ENCODE measurements at places on chromosomes 6 and 20.

DNA sequence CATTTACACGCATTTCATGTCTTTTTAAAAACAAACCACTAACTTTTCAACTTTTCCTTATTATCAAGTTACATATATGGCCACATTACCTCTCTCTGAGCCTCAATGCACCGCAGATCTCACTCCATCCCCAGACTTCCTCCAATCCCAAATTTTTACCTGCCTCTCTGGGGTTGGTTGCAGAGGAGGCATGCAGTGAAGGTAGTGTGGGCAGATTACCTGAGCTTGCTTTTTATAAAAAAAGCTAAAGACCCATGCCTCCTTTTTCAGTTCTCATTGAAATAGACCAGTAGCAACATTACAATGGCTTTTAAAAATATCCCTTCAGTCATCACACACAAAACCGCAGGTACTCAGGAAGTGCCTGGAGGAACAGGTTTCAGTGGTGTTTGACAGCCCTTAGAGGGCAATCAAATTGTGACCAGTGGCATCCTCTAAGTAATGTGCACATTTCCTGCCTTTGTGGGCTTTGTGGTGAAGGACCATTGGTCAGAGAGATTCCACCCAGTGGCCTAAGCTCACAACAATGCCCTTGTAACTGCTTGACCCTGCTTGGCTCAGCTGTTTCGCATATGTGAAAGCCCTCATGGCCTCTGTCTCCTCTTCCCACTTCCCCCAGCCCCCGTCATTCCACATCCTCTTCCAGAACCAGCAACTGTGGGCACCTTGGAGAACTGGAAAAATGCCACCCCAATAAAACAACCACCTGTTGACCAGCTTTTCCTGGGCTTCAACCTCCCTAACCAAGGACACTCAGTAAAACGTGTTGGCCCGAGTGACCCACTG lies 30.2 kb upstream of the IL17A start:
- DNase-seq, result no peak

- DNase-seq, result no peak
Measured at GRCh38 chr6:113120582-113121285, 736.4 kb upstream of the MARCKS start.

DNA sequence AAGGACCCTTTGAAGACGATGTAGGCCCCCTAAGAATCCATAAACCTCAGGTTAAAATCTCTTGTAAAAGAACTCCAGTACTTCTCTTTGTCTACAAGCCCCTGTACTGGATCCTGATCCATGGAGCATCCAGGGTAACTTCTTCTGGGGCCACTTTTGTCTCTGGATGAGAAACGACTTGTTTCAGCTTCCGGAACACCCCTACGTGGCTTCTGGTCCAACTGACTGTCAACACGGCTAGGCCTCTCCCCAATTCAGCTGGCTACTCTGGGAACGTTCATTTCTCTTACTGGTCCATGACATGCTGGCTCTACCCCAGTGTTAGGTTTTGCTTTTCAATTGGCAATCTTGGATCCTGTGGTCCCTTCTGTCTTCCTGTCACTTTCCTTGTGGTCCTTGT lies 198.0 kb downstream of the BACH2 start:
- DNase-seq, result no peak

GRCh38 chr20:43584448-43585136 lies 6.1 kb upstream of the IFT52 start:
- no peak for DNase-seq

GRCh38 chr20:10654630-10655029 lies 19.2 kb downstream of the JAG1 start:
- no peak for DNase-seq

- no peak for DNase-seq
Measured at GRCh38 chr6:40894962-40895799, 143.8 kb downstream of the UNC5CL start.

DNA sequence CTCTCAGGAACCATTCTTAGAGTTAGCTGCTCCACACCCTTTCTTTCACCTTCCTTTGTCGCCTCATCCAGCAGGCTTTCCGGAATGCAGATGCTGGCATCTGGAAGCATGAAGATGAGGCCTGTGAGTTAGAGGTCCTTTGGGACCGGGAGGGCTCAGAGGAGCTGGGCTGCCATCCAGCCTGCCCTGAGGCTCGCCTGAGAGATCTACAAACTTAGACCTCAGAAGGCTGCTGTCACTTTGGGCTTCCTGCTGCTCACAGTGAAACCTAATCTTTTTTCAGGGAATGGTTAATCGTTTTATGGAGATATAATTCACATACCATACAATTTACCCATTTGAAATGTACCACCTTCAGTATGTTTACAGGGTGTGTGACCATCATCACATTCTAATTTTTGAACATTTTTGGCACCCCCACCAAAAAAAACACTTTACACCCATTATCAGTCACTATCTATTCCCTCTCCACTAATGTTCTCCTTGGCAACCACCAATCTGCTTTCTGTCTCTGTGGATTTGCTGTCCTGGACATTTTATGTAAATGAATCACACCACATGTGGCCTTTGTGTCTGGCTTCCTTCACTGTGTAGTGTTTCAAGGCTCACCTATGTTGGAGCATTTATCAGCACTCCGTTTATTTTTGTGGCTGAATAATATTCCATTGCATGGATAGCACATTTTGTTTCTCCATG lies 20.0 kb upstream of the MPC1 start:
- peak; percentile 77 for DNase-seq

DNA sequence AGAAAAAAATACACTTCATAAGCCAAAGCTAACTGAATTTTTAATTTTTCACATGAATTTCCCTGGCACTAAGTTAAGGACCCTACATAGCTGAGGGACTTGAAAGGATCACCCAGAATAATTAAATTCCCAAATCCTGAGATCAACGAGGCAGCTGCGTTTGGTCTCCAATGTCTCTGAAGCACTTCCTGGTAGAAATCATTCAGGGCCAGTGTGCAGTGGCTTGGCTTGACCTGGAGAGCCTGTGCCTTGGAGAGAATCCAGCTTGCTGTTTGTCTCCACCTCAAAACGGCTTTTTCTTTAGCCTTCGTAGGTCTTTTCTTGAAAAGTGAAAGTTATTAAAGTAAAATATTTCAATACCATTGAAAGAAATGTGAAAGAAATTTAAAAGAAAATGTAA lies 92.4 kb downstream of the SMOC2 start:
- no peak for DNase-seq

DNA sequence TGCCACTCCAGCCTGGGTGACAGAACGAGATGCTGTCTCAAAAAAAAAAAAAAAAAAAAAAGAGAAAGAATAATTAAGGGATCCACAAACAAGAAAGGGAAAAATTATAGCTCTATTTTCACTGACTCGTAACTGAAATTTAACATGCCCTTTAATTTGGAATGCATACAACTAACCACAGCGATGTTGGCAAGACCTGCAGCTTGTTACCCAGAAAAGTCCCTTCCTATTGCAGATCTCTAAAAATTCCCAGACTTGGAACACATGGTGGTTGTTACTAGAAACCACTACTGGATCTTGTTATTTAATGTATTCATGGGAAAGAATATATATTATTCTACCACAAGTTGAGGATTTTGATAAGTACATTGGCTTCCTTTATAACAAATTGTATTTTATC lies 27.8 kb upstream of the SMIM28 start:
- DNase-seq, result no peak

- no peak for DNase-seq
Measured at GRCh38 chr6:29729774-29730328, 6.6 kb downstream of the HLA-F start.

DNA sequence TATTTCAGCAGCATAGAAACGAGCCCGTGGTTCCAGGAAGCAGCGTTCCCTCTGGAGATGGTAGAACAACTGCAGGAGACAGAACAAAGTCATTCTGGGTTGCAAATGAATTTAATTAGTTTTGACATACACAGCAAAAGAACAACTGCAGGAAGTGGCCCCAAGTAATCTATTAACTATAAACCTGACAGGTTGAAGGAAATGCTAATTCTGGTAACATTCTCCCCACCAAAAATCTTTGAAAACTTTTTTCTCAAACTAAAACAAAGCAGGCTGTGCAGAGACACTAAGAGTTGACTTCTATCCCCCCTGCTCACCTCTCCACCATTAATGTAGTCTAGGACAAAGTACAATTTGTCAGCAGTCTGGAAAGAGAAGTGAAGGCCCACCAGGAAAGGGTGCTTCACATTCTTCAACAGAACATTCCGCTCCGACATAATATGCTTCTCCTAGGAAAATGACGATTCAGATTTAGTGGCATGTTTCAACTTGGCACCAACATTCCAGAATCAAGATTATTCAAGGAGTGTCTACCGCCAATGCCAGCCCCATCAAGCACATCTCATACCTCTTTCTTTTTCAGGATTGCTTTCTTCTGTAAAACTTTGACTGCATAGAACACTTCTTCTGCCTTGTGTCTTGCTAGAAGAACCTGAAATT lies 120.4 kb upstream of the SLC2A12 start:
- DNase-seq, result no peak

GRCh38 chr6:140360651-140361050 lies 986.2 kb upstream of the CITED2 start:
- no peak for DNase-seq

GRCh38 chr20:25459916-25460535 lies 52.6 kb downstream of the GINS1 start:
- DNase-seq, result no peak

GRCh38 chr20:64216036-64216435 lies 39.5 kb upstream of the PCMTD2 start:
- no peak for DNase-seq

DNA sequence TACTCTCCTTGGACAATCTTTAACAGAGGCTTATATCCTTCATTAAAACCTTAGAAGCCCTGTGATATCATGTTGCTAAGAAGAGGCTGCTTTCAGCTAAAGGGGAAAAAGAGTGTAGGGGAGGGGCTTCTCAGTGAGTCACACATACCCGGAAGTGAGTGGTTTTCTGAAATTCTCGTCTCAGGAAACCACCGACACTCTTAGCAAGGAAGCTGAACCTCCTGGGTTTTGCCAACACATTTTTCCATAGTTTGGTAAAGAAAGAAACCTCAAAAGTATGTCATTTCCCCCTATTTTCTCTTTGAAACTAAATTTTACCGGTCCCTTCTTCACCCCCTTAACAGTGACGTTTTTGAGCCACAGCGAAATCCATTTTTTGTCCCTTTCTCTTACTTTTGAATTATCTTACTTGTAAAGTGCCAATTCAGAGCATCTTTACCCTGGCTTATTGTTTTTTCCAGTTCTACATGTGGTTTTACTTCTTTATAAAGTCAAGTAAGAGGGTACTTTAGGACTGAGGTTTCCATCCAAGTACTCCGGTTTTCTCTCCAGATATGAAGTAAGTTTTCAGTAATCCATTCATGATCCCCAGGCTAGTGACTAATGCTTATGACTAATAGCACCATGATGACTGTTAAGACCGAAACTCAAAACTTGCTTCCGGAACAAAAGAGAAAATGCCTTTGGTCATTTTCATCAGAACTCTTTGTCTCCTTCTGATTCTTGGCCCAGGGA lies 219.3 kb downstream of the ARHGAP18 start:
- DNase-seq, result no peak

DNA sequence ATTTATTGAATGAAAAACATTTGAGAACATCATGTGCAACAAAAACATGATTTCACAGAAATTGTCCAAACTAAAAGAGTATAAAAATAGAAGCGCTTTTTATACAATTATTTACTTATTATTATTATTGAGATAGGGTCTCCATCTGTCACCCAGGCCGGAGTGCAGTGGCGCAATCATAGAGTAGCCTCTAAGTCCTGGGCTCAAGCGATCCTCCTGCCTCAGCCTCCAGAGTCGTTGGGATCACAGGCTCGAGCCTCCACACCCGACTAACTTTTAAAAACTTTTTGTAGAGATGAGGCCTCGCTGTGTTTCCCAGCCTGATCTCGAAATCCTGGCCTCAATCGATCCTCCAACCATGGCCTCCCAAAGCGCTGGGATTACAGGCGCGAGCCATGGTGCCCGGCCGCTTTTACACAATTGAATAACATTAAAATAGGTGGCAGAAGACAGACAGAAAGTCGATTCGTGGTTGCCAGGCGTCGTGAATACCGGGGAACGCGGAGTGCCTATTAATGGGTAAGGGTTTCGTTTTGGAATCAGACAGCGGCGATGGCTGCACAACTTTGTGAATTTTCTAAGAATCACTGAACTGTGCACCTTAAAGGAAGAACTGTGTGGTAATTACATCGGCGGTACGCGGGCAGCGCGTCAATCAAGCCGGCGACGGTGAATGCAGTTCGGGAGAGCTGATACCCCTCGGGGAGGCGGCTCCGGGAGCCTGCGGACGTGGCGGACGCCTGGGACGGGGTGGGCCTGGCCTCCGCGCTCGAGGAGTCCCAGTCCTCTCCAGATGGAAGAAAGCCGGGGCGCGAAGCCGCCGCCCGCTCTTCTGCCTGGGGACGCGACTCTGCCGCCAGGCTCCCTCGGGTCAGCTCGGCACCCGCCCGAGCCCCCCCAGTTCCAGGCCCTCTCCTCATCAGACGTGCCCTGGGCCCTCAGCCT lies 807 bp downstream of the TBC1D20 start:
- peak; percentile 69 for DNase-seq

DNA sequence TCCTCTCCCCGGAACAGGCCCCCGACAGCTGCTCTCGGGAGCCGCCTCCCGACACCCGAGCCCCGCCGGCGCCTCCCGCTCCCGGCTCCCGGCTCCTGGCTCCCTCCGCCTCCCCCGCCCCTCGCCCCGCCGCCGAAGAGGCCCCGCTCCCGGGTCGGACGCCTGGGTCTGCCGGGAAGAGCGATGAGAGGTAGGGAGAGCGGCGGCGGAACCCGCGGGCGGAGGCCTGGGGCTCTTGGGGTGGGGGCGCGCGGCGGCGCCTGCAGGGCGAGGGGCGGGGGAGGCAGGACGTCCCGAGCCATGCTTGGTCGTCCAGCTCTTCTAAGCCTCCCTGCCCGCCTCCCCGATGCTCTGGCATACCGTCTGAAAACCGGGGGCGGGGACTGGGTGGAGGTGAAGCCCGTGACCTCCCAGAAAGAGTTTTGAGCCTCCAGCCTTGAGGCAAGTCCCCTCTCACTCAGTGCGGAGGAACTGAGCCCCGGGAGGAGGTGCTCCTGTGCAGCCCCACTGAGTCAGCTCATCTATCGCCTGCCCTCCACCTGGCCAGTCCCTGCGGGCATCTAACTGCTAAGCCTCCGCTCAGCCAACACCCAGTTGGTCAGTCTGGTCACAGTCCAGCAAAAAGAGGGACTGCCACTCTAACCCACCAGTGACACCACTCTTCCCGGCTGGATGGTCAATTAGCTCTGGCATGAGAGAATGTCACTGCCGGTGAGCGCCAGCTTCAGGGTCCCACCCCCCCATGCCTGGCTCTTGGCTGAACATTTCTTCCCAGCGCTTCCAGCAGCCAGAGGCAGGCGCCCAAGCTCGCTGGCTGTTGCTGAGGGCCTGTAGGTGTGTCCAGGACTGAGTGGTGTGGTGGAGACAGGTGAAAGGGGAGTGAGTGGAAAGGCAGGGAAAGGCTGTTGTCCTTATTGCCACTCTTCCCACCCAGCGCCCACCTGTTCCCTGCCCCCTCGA lies 482 bp downstream of the DDR1 start:
- no peak for DNase-seq

All from NCI-H2171 (cell line).